ENCODE measurements at places on chromosomes 1 and 21.

- no peak for DNase-seq
Observed at GRCh38 chr1:106889583-106889982, 166.9 kb upstream of the PRMT6 start.

DNA sequence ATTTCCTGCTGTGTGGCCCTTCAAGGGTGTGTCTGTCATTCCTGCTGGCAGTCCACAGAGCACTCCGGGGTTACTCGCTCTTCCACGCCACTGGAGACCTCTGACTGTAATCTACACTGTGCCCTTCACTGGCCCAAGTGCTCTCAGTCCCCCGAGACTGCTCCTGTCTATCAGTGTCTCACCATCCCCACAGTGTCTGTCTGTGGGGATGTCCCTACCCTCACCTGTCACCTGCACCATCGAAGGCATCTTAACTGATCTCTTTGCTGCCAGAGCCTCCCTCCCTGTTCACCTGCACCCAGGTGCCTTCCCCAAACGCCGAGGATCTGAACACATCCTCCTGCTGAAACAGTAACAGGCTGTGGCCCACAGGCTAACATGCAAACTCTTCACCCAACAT is 136.7 kb downstream of the MATN1 start:
- no peak for DNase-seq

DNA sequence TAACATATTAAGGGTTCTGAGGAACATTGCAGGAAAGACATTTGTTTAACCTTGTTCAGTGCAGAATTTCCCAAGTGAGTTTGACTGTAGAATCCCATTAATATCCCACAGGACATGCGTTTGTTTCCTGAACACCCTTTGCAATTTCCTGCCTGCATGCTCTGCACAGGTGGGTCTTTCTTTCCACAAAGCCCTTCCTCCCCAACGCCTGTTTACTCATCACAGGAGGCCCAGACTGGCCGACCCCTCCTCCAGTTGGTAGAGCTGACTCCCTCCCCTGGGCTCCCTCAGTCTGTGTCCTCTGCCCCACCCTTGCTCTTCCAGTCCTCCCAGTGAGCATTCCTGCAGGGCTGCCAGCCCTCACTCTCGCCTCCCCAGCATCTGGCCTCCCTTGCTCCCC is 47.5 kb upstream of the CTPS1 start:
- DNase-seq: no peak

- peak; percentile 41 for DNase-seq
Observed at GRCh38 chr1:192573499-192573898, 2.1 kb upstream of the RGS1 start.

- DNase-seq: peak; percentile 86
Observed at GRCh38 chr1:98388441-98388840, 273.1 kb upstream of the SNX7 start.

- peak; percentile 66 for DNase-seq
Observed at GRCh38 chr1:180863158-180863775, 49.4 kb upstream of the KIAA1614 start.

GRCh38 chr21:39750670-39751069 is 5.7 kb downstream of the IGSF5 start:
- no peak for DNase-seq

DNA sequence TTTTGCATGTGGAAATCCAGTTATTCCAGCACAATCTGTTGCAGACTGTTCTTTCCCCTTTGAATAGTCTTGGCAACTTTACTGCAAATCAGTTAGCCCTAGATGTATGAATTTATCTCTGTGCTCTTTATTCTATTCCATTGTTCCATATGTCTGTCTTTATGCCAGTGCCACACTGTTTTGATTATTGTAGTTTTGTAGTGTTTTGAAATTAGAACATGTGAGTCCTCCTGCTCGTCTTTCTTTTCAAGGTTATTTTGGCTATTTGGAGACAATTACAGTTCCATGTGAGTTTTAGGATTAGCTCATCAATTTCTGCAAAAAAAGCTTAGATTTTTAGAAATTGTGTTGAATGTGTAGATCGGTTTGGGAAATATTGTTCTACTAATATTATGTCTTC is 26.6 kb downstream of the WNT3A start:
- DNase-seq: no peak

Data from fibroblast of upper back skin (primary cell).